HCT116 (cell line): ENCODE measurements at places on chromosomes 12 and 14. TPM values are rescaled to one million over a fixed set of nuclear protein-coding genes. Genes with fewer than 3 reads are reported as not detected.

GLT1D1 gene
- total RNA-seq = not detected

CDKN1B gene
- 33.1 TPM for total RNA-seq

LTBR gene
- 128 TPM for total RNA-seq

EFS gene
- 0.10 TPM for total RNA-seq

KCNC2 gene
- total RNA-seq = not detected
